ENCODE measurements at places on chromosomes 5 and 9.

- no peak for DNase-seq
Measured at GRCh38 chr9:35042891-35043545, 29.4 kb downstream of the VCP start.

GRCh38 chr5:64680289-64680688, 10.0 kb upstream of the SHISAL2B start:
- no peak for DNase-seq

- DNase-seq: no peak
Measured at GRCh38 chr5:22554475-22554874, 298.7 kb downstream of the CDH12 start.

DNA sequence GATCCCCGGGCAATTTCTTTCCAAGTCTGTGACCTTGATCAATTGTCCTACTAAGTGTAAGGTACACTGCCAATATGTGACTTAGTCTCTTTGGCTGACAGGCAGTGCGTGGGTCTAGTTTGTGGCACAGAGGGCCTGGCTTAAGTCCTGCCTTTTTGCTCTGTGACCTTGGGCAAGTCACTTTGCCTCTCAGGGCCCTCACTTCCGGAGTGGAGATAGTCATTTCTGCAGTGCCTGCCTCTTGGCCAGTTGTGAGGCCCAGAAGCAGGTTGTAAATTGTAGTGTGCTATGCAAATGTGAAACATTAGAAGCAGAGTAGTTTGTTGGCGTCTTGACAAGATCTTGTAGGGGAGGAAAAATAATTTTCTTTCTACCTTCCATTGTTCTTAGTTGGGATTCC, 39.0 kb downstream of the KIF4B start:
- no peak for DNase-seq

- DNase-seq: no peak
Measured at GRCh38 chr9:114371343-114371944, 16.3 kb downstream of the AKNA start.

DNA sequence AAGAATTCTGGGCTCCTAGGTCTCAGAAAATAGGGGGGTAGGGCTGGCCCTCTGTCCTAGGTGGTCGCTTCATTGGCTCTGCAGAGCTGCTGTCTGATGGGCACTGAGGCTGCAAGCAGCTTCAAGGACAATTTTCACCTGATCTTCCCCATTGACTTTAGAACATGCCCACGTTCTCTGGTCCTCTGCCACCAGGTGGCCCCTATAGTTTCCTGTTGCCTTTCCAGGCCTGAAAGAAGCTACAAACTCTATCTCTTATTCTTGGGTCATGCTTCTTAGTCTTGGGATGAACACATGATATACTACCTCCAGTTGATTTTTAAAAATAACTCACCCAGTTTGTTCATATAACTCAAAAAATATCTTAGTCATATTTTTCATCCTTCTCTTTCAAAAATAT, 26.3 kb downstream of the SPZ1 start:
- no peak for DNase-seq

- DNase-seq: no peak
Measured at GRCh38 chr9:106621313-106622163, 241.4 kb upstream of the ZNF462 start.

DNA sequence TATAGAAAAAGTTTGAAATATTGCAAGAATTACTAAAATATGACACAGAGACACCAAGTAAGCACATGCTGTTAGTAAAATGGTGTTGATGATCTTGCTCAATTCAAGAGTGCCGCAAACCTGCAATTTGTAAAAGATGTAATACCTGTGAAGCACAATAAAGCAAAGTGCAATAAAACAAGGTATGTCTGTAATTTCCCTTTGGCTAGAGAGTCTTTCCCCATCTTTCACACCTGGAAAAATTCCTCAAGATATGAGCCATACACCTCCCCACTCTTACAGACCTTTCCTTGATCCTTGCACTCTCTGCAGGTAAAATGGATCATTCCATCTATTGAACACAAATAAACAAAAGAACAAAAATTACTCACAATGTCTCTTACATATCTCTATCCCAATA, 597.8 kb downstream of the EFNA5 start:
- DNase-seq: no peak

DNA sequence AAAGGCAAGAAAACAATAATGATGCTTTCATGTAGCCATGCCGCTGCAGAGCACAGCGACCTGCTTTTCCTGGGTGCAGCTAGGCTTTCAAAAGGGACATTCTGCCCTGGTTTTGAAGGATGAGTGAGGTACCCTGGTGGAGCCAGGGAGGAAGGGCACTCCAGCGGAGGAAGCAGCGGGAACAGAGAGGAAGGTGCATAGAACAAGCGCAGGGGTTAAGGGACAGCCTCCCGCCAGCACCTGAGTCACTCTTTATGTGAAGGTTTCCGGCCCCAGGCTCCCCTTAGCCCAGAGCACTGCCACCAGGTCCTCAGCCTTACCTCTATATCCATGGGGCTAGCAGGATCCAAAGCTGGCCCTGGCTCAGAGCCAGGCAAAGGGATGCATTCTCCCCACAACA, 221.1 kb downstream of the CDK5RAP2 start:
- DNase-seq: no peak

DNA sequence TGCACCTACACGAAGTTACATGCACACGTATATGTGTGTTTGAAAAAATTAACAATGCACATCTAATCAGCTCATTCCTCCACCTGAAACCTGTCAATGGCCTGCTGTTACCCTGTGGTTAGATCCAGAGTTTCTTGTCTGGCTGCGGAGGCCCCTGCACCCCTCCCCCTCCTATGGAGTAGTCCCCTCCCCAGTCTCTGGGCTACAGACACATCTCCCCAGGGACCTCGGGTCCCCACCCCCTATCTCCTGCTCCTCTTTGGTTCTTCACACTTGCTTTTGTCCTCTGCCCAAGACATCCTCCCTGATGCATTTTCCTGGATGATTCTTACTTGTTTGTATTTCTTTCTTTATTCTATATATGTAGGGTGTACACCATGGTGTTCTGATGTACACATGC, 27.2 kb downstream of the FAM240B start:
- no peak for DNase-seq

DNA sequence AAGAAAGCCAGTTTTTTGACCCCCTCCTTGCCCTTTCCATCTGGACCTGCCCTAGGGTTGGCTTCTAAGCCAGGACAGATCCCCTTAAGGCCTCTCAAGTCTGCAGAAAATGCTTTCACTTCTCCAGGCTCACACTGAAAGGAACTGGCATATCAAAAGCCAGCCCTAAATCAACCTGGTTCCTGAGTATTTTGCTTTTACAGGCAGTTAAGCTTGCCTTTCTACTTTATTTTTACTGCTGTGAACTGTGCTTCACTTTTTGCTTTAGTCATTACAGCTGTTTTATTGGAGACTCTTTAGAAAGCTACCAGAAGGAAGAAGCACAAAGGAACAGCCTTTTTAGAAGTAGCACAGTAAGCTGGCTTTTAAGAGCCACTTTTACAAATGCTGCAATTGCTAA, 5.0 kb downstream of the TARS1 start:
- DNase-seq: no peak
